ENCODE measurements at places on chromosomes 3 and 15. TPM values are rescaled to one million over a fixed set of nuclear protein-coding genes. Genes with fewer than 3 reads are reported as not detected.

- peak; percentile 61 for DNase-seq
Observed at GRCh38 chr3:37029111-37029510, 35.8 kb downstream of the MLH1 start.

DNA sequence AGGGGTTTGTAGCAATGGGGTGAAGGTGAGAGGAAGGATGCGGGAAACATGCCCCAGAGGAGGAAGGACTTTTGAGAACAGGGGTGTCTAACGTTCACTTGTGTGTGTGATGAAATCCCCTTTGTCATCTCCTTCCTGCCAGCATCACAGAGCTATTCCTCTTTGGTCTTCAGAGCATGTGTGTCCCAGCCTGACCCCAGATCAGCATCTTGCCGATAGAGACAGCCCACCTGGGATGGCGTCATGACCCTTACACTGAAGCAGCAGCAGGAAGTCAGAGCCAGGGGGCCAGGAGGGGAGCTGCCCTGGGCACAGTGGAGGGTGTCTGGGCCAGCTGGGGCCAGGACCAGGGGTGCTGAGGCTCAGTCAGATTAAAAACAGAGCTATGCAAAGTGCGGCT is 29.9 kb upstream of the GRIP2 start:
- DNase-seq, result no peak

Gene NUP210
- 19.1 TPM for total RNA-seq

Gene PRTG
- 0.23 TPM for total RNA-seq

Gene PLAAT1
- total RNA-seq, result not detected

- DNase-seq, result no peak
Observed at GRCh38 chr3:142484912-142485435, 37.1 kb upstream of the XRN1 start.

GRCh38 chr3:67437789-67438188 is 216.6 kb downstream of the SUCLG2 start:
- DNase-seq, result no peak
